ENCODE measurements at places on chromosomes 16 and 17.

GRCh38 chr17:81349397-81350319, 45.6 kb upstream of the BAHCC1 start:
- DNase-seq = no peak

- no peak for DNase-seq
Observed at GRCh38 chr17:66684731-66685130, 150.2 kb upstream of the CACNG5 start.

DNA sequence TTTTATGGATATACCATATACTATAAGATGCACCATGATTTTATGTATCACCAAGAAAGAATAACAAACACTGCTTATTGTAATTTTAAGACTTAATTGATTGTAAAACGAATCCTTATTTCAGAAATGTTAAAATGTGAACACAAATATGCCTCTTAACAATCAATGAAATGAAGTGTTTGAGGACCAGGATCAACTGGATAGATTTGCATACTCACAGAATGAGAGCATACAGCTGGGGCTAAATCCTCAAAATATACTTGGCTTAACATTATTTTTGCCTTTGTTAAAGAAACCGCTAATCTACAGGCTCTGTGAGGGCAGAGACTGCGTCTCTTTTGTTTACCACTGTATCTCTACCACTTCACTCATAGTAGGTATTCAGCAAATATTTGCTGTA, 93.6 kb downstream of the SPACA3 start:
- no peak for DNase-seq

DNA sequence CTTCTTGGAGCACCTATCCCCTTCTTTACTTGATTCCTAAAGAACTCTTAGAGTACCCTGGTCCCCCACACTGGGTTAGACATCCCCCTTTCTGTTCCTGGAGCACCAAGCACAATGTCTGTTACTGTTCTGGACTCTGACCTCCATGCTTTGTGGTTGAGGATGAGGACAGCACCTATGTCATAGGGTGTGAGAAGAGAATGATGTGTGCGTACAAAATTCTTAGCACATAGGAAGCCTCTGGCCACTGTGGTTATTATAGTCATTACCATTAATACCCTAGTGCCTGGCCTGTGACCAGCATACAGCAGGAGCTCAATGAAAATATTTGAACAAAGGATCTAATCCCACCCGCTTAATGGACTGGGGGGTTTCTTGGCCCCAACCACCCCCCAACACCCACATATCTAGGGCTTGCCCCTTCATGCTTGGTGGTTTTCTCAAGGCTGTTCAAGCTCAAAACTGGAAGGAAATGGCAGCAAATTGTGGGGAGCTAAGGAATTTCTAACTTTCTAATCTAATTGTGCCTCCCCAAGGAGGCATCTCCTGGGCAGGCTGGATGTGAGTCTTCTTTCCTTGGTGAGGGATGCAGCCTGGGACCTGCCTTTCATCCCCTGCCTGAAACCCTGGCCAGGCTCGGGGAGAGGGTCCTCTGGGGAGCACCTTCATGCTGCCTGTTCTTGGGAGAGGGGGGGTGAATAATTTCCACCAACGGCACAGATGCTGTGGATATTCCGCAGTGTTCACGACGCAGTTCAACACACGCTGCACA, 1.5 kb upstream of the CMIP start:
- DNase-seq = no peak

DNA sequence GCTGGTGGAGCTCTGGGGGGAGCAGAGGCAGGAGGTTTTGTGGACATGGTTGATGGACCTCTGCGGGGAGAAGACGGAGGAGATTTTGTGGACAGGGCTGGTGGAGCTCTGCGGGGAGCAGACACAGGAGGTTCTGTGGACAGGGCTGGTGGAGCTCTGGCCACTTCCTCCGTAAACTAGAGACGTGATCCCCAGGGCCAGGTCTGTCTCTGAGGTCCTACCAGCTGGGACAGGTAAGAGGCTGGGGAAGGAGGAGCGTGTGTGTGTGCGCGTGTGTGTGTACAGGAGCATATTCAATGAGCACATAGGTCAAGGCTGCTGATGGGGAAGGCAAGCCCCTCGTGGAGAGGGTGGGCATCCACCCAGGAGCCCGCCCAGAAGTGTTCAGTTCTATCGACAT, 20.6 kb downstream of the RPH3AL start:
- no peak for DNase-seq

DNA sequence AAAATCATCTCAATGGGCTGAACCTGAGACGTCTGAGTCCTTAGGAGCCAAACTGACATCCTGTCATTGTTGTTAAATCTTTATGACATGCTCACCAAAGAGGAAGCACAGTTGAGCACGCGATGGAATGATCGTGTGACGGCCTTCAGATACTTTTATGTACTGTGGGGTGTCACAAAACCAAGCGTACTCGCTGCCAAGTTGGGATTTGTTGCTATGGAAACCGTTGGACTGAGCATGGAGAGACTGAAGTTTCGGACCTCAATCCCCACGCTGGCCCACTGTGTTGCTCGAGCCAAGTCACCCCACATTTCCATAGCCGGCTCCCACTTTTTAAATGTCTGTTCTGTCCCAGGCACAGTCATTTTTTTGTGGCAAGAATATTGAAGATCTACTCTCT, 222.8 kb upstream of the SDK2 start:
- DNase-seq = no peak

- DNase-seq = no peak
Observed at GRCh38 chr16:81275064-81275532, 36.6 kb downstream of the BCO1 start.

DNA sequence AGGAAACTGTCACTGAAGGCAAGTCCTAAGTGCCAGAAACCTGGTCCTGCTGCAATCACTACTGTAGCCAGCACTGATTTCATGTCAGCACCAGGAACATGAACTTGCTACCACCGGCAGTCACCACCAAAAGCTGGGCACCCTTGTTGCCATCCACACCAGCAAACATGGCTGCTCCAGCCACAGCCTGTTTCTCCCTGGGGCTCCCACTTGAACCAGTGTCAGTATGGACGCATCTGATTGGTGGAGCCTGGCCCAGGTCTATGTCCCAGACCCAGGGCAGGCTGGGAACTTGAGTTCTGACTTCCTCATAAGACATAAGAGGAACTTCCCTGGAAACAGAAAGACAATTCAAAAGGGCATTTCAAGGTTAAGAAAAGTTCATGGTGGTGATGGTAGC, 56.5 kb downstream of the COPRS start:
- peak; percentile 15 for DNase-seq

- DNase-seq = no peak
Observed at GRCh38 chr17:79608624-79608959, 2.3 kb downstream of the RBFOX3 start.

DNA sequence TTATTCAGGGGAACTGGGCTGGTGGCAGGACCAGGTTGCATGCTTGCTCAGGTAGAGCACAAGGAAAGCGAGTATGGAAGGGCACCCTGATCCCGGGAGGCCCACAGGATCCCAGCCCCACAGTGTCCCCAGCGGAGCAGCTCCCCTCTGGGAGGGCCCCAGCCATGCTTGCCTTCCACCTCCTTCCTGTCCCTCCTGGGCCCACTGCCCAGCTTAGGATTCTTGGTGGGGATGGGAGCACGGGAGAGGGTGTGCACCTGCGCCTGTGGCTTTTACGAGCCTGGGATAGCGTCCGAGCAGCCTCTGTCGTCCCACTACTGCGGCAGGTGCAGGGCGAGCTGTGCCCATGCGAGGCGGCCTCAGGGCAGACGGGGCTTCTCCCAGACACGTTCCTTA, 114.5 kb downstream of the BANP start:
- no peak for DNase-seq

GRCh38 chr16:26729951-26730541, 336.7 kb upstream of the C16orf82 start:
- peak; percentile 33 for DNase-seq

- DNase-seq = no peak
Observed at GRCh38 chr17:41284043-41284442, 8.5 kb downstream of the KRTAP9-7 start.

DNA sequence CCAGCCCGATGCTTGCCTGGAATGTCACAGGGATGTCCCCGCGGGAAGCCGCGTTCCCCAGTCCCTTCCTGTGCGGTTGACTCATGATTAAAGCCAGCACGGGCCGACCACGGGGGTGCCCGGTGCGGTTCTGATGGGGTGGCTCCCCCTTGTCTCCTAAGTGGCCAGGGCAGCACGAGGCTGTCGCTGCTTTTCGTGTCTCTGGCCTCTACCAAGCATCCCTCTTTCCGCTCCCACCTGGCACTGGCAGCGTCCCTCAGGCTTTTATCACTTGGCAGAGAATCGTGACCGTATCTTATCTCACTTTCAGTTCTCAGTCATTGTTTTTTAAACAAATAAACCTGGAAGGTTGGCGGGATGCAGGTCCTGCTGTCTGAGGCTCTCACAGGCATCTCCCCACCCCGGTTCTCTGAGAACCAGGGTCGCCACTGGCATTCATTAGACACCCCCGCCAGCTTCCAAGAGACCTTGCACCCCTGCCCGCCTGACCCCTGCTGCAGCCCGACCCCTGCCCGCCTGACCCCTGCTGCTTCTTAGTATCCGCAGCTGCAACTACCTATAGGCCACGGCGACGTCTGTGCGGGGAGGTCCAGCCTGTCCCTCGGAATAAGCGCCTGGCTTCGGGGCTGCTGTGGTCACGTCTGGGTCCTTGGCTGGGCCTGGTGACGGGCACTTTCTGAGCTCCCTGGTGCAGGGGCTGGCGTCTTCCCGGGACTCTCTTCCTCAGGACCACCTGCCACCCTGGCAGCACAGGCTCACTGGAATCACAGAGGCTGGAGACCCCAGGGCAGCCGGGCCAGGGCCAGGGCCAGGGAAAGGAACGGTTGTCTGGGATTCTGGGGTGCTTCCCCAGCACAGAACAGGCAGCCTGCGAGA, 7.5 kb downstream of the C1QTNF8 start:
- no peak for DNase-seq

DNA sequence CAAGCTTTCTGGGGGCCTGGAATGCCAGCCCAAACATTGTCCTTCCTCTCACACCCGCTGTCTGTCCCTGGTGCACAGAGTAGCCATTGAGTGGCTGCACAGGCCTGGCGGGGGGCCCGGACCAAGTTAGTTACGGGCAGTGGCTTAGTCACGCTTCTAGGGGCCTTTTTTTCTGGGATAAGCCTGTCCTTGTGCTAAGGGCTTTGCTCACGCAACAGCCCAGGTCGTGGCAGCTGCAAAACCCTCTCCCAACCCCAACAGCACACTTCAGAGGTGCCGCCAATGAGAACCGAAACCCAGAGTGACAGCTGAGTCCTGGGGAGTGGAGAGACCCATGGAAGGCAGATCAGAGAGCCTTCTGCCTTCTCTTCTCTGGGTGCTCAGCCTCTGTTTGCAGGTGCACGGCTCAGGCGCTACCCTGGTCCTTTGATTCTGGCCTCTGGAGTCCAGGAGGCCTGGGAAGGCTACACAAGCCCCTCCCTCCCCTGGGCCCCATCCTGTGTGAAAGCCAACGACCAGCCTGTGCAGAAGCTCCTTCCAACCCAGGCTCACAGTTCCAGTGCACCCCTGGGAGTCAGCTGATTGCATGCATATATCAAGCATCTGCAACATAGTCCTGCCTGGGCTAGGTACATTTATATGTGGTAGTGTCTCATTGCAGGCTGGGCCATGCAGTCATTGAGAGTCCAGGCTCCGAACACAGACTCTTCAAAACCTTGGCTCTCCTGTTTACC, 9.1 kb downstream of the WSCD1 start:
- DNase-seq = no peak

DNA sequence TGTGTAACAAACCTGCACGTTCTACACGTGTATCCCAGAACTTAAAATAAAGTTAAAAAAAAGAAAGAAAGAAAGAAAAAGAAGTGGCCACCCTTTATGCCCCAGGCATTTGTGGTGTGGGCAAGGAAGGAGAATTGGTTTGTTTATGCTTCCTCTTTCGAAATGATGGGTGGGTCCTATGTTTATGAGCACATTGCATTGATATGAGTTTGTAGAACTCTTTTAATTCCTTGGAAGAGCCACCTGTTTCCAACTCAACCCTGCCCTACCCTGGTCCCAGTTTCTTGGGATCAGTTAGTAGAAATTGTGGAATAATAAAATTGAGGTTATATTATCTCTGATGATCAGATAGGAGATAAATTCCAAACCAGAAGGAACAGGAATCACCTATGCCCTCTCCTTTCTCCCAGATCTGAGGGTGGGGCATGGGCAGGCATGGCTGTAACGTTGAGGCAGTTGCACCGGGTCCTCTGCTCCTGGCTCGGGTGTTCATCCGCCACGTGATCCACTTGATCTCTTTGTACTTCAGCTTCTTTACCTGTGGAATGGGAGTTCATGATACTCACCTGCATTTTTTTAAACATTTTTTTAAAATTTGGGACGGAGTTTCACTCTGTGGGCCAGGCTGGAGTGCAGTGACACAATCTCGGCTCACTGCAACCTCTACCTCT, 15.9 kb downstream of the CHAD start:
- no peak for DNase-seq

DNA sequence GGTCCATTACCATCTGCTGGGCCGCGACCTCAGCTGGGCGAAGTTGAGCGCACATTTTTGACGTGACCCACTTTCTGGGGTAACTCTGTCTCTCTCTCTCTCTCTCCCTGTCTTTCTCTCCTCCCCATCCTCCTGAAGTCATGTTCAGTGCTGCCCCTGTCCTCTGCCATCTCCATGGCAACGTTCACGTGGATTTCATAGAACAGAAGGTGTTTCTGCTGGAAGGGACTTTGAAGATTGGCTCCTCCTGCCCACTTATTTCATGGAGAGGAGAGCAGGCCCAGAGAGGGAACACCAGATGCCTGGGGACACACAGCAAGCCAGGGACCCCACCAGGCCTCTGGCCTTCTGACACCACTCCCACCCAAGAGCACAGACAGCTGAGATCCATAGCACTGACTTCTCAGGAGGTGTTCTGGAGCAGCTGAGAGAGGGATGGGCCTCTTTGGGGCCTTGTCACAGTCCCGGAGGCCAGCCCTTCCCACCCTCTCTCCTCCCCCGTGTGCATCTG, 4.2 kb upstream of the CCNF start:
- no peak for DNase-seq

DNA sequence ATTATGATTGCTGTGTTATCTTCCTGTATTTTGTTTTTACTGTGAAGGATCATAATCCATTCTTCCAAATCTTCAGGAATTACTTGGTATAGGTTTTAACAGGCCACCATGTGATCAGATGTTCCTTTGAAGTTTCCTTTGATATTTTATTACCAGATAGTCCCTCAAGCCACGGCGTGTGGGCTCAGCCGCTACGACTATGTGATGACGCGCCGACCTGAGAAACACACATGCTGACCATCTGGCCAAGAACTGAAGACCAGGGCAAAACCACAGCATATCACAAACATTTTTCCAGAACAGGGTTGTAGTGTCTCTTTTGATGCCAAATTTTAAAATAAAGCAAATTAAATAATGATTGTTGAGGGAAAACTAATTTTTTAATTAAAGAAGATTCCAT, 47.3 kb downstream of the ZCCHC14 start:
- DNase-seq = no peak
